Kidney tubule cell (primary cell): ENCODE measurements at places on chromosomes 7 and 10.

- DNase-seq, result peak; percentile 46
Observed at GRCh38 chr7:77316219-77316978, 99.8 kb downstream of the GSAP start.

- DNase-seq, result no peak
Observed at GRCh38 chr7:98223898-98224700, 12.9 kb downstream of the BHLHA15 start.

- DNase-seq, result peak; percentile 36
Observed at GRCh38 chr7:149459540-149460452, 1.1 kb downstream of the ZNF777 start.

DNA sequence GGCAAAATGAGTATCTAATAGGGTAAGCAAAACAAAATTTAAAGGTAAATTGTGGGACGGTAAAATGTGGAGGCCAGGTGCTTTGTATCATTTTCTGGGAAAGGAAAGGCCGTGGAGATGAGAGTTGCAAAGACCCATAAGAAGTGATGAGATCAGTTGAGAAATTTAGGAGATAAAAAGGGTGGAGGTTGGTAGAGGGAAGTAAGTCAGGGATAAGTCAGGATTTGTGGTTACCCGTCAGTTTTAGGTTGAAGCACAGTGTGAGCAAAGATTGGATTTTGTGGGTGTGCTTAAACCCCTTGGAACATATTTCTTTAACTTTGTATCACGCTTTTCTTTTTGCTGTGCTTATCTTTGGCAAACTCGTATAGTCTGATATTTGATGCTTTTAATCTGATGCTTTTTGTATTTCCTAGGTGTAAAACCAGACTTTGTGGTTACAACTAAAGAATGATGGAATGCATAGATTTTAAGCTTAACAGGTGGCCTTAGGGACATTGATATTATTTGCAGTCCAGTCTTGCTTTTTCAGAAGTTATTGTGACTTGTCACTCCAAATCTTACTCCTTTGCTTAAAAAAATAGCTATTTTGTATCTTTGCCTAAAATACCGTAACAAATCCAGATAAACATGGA lies 1.2 kb downstream of the BTRC start:
- DNase-seq, result no peak

DNA sequence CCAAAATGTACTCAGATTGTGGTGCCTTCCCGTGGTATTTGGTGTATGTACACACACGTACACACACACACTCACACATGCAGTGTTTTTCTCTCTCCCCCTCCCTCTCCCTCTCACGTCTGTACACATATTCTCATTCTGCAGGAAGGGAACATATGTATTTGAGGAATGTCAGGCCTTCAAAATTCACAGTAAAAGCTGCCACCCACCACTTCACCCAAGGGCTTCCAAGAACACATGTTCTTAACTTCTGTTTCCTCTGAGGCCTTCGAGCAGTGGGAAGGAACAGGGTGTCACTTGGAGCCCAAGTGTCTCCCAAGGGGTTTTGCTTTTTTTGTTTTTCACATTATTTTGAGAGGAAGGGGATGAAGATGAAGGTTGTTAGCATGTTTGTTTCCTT lies 198.9 kb downstream of the TCF7L2 start:
- DNase-seq, result no peak

- no peak for DNase-seq
Observed at GRCh38 chr7:46089281-46089680, 168.2 kb upstream of the IGFBP3 start.

DNA sequence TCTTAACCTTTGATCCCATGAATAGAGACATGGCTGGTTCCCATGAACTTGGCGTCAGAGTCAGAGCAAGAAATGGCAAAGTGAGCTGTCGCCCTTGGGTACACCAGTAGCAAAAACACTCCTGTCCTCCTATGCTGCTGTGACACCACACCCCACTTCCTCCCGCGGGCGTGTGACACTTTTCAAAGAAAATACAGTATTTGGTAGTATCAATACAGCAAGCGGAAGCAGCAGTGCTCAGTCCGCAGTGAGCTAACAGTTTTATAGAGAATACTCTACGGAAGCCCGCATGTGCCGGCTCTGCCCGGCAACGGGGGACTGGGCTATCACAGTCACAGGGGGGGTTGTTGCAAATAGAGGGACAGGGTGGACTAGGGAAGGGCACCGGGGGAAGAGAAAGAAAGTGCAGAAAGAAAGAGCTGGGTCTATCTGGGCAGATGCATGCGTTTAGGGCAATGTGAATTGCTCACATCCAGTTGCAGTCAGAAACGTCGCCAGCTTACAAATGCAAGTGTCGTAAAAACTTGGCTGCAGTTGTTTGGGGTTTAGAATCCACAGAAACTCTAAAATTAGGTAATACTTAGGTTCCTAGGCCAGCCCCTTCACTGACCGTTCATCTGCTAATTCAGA lies 49.8 kb downstream of the PRKCQ start:
- no peak for DNase-seq

DNA sequence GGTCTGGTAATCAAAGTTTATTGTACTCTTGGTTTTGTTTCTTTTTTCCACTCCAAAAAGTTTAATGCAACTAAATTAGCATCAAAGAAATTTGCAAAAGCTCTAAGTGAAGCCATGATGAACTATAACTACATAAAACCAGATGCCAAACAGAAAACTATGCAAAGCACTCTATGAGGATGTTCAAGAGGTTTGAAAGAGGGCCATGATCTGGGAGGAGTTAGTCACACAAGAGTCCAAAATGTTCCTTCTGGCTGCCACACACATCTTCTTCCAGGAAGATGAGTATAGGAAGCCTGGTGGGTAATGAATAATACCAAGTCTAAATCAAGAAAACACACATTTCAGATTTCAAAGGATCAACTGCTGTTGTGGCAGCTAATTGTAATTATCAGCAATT lies 28.4 kb downstream of the GLI3 start:
- no peak for DNase-seq

DNA sequence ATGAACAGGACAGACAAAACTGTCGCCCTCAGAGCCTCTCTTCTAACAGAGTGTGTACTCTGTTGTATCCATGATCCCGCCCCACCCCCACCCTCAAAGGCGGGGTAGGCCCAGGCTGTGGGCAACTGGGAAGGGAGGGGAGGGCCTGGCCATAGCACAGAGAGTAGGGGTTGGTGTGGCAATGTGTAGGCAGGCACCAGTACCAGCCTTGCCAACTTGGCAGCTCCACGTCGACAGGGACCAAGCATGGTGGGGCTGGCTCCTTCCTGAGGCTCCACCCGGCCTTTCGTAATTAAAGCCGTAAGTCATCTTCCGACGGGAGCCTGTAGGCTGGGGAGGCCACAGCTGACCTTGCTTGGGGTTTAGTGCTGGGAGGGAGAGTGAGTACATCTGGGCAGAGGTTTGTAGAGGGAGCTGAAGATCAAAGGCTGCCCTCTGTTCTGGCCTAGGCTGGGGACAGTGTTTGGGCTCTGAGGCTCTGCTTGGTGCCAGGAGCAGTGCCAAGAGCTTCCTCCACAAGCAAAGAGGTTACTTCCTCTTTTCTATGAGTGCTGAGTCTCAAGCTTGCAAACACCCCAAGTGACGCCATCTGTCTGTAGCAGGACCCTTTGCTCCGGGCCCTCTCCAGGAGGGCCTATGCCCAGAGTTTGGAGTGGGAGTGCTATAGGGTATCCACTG lies 121.6 kb downstream of the C10orf105 start:
- DNase-seq, result no peak

- no peak for DNase-seq
Observed at GRCh38 chr7:135154734-135155133, 6.9 kb downstream of the TMEM140 start.

DNA sequence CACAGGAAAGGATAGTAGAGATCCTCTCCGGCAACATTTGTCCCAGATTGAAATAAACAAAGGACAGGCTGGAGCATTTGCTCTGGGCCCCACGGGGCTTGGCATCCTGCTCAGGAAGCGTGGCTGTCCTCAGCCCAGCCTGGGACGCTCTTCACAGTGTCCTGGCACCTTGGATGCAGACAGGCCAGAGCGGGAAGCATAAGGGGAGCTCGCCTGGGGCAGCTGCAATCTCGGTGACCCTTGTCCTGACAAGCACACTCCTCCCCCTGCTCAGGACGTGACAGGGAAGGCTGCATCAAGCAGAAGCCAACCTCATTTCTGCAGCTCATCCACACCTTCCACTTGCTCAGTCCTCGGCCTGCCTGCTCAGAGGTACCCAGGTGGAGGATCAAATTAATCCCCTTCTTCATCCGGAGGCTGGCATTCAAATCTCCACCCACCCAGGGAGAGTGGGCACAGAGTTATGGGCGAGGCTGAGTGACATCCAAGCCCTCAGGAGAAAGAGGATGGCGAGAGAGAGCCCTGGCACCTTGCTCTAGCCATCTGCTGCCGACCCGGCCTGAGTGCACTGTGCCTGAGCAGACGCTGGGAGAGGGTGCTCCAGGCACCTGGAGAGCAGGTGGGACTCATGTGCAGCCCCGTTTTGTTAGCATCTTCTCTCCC lies 47.6 kb downstream of the ABRAXAS2 start:
- DNase-seq, result no peak
